ENCODE measurements at places on chromosomes 11 and 22. TPM values are rescaled to one million over a fixed set of nuclear protein-coding genes. Genes with fewer than 3 reads are reported as not detected.

- DNase-seq, result no peak
Observed at GRCh38 chr11:12573707-12574485, 100.3 kb upstream of the TEAD1 start.

HBB gene
- total RNA-seq, result 346 TPM

DNA sequence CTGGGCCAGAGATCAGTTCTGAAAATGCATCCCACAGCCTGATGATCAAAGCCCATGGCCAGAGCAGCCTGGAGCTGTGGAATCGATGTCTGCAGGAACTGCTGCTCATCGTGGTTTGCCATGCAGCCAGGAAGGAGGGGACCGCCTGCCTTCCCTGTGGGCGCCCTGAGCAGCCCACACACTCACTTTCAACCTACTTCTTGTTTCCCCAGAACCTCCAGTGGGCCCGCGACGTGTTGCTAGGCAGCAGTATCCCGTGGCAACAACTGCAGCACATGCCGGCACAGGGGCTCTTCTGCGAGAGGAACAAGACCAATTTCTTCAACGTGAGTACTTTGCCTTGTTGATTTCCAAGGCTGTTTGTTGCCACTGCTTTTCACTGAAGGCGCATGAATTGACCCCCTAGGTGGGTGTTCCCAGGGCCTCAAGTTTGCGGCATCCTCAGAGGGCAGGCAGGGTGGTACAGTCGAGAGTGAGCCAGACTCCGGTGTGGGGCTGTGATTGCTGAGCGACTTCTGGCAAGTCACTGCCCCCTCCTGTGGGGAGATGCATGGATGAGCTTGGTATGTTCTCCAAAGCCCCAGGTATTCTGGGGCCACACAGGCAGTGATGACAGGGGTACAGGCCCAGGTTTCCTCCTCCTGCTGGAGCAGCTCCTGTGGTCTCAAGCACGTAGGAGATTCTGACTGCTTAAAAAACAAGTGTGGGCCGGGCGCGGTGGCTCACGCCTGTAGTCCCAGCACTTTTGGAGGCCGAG lies 47.0 kb upstream of the SUSD2 start:
- DNase-seq, result no peak

DNA sequence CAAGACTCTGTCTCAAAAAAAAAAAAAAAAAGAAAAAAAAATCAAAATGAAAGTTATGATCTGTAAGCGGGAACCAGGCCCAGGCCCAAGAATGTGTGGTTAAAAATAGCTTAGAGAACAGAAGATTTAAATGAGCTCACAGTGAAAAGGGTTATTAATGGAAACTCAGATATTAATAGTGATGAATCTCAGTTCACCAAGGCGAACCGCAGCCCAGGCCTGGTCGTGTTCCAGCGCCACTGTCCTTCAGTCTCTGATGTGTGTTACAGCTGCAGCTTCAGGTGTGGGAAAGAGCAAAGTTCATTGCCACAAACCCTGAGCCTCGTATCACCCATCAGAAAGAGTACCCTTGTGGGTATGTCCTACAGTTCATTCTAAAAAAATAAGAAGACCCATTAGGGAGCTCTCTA lies 107.1 kb downstream of the GAB2 start:
- no peak for DNase-seq

- no peak for DNase-seq
Observed at GRCh38 chr22:36463783-36464184, 17.7 kb downstream of the TXN2 start.

MS4A3 gene
- not detected for total RNA-seq

- DNase-seq, result no peak
Observed at GRCh38 chr22:30490399-30490798, 15.1 kb downstream of the SEC14L4 start.

DNA sequence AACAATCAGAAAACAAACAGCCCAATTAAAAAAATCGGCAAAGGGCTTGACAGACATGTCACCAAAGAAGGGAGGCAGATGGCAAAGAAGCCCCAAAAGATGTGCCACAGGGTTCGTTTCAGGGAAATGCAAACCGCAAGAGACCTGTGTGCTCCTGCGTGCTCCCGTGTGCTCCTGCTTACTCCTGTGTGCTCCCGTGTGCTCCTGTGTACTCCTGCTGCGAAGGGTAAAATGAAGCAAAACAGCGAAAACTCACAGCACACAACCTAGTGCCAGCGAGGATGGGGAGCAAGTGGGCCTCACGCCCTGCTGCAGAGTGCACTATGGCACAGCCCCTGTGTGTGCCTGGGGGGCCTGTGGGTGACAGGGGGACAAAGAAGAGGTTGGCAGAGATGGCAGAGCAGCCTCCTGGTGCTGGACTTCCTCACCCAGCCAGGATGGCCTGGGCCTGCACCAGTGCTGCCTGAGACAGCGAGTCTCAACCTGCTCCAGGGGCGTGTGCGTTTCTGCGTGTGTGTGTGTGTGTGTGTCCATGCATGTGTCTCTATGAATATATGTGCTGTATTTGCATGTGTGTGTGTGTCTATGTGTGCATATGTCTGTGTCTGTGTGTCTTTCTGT lies 14.0 kb downstream of the ASCL2 start:
- DNase-seq, result no peak

DNA sequence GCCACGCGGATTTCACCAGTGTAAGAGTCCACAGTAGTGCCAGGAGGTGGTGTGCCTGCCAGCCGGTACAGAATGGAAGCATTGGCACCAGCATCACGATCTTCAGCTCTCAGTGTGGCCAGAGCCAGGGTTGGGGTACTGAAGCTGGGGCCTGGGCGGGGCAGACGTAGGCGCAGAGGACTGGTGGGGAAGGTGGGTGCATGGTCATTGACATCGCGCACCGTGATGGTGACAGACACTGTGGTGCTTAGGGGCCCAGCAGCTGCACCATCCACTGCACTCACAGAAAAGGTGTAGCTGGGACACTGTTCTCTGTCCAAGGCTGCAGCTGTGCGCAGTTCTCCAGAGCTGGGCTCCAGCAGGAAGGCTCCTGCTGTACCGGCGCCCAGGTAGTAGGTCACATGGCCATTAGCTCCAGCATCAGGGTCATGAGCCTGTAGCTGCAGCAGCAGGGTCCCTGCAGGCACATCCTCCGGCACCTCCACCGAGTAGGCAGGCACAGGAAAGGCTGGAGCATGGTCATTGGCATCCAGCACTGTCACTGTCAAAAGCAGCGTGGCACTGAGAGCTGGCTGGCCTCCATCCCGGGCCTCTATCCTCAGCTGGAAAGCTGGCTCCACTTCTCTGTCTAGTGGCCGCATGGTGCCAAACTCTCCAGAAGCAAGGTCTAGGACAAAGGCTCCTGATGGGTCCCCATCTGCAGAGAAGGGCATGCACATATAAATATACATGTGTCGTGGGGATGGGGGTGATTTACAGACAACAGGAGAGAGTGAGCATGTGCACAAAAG lies 7.9 kb upstream of the TPP1 start:
- no peak for DNase-seq

FGF19 gene
- not detected for total RNA-seq

GRCh38 chr11:116732271-116733042 lies 40.3 kb downstream of the BUD13 start:
- peak; percentile 81 for DNase-seq

SLC6A5 gene
- not detected for total RNA-seq

TMEM218 gene
- 24.6 TPM for total RNA-seq

NCF4 gene
- 51.0 TPM for total RNA-seq

DEFB131B gene
- not detected for total RNA-seq

- no peak for DNase-seq
Observed at GRCh38 chr11:118646393-118646792, 33.1 kb downstream of the TREH start.

DNA sequence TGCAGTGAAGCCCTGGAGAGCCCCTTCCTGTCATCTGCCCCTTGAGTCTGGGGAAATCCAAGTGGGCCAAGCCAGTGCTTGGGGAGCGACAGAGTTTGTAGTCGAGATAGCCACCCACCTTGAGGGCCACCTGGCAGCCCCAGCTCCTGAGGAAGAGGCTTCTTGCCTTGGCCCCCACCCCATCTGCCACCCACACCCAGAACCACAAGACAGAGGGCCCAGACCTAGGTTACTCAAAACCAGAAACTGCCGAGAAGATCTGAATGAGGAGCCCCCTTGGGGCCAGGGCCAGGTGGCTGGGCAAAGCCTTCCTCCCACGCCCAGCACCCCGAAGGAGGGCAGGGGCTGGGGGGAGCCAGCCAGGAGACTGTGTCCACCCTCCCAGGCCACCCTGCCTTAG lies 18.8 kb upstream of the PRR5 start:
- DNase-seq, result no peak

DNA sequence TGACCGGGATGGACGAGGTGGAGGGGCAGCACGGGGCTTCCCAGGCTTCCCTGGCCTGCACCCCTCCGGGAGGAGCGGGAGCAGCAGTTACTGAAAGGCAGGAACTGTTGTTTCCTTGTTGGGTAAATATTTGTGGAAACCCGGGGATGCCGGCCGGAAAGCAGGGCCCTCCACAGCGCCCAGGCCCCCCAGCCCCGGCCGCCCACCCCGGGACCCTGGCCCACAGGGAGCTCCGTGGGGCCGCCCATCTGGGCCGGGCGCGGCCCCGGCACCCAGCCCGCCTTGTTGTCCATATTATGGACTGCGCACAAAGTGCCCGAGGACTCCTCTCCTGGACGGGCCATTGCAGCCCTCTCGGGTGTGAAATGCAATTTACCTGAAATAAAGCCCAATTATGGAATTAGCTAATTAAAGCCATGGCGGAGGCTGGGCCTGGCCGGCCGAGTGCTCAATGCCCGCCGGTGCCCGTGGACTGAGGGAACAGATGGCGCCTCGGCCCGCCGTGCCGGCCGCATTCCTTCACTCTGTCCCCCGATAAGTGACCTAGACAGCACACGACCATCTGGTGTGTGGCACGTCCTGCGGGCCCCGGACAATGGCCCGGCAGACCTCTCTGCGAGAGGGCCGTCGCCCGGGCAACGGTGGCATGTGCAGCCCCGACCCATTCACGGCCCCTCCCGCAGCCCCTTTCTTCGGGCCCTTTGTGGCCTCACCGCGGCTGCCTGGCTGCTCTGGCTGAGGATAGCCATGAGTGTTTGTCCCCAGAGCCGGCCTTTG lies 35.4 kb downstream of the CDKN1C start:
- DNase-seq, result no peak

- DNase-seq, result no peak
Observed at GRCh38 chr22:21960200-21961126, 7.8 kb upstream of the PPM1F start.

GRCh38 chr22:46047841-46048595 lies 71.1 kb upstream of the WNT7B start:
- DNase-seq, result peak; percentile 80

DNA sequence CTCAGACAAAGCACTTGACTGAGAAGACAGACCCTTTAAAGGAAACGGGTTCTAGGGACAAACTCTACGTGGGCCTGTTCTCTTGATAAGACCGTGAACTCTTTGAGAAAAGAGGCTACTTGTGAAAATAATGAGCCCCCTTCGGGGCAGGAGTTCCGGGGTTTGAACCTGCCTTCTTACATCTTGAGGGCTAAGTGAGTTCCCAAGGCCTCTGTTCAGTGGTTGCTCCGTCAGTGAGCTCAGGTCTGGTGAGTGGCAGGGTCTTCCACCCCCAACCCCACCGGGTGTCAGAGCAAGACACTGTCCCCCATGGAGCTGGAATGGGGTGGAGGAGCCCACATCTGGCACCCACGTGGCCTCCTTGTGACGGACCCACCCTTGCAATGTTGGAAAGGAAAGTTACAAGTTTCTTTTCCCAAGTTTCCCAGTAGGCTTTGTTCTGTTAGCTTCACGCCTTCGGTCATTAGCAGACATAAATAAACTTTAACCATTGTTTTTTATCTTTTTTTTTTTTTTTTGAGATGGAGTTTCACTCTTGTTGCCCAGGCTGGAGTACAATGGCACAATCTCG lies 6.3 kb upstream of the SAMM50 start:
- DNase-seq, result no peak

GRCh38 chr11:120331301-120331996 lies 4.8 kb upstream of the ARHGEF12 start:
- DNase-seq, result no peak

CHCHD10 gene
- total RNA-seq, result 357 TPM

DNA sequence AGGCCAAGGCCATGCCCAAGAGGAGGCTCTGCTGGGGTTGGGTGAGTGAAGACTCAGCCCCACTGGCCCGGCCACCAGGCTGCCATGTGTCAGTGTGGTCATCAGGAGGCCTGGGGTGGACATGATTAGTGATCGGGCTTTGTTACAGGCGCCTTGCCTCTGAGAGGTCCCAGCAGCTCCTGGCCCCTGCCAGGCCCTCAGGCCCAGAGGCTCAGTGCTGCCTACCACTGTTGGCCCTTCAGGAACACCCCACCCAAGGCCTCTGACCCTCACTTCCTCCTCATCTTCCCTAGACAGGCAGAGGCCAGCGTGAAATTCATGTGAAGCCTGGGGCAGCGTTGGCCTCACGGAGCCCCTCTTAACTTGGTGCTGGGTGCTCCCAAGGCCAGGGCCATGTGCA lies 2.2 kb downstream of the MRPL23 start:
- no peak for DNase-seq

- no peak for DNase-seq
Observed at GRCh38 chr11:27339941-27340340, 23.1 kb downstream of the CCDC34 start.

DNA sequence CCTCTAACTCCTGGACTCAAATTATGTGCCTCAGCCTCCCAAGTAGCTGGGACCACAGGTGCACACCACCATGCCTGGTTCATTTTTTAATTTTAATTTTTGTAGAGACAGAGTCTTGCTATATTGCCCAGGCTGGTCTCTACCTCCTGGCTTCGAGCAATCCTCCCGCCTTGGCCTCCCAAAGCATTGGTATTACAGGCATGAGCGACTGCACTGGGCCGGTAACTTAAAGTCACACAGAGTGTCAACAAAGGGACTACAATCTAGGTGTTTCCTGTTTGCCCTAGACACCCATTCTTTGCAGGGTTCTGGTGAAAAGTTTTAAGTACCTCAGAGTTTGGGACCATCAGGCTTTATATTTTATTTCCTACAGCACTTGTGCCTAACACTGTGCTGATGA lies 8.4 kb downstream of the UVRAG start:
- no peak for DNase-seq

GRCh38 chr11:118437208-118438125 lies 1.2 kb downstream of the KMT2A start:
- DNase-seq, result no peak

DNA sequence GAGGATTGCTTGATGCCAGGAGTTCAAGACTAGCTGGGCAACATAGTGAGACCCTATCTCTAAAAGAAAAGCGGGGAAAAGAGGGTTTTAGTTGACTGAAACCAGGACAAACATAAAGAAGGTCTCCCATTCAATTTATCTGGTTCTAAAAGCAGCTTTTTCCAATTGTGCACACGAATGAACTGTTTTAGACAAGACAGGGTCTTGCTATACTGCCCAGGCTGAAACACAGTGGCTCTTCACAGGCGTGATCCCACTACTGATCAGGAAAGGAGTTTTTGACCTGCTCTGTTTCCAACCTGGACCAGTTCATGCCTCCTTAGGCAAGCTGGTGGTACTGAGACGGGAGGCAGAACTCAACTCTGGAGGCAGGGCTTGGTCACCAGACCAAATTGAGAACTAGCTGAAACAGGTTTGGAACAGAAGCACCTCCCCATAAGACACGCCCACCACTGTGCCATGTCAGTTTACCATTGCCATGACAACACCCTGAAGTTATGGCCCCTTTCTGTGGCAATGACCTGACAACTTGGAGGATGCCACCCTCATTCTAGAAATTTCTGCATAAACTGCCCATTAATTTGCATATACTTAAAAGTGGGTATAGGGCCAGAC lies 2.8 kb upstream of the NUCB2 start:
- DNase-seq, result no peak

Data from mesenteric fat pad (tissue), 1 donor.